ENCODE measurements at places on chromosomes 11 and 22. TPM values are rescaled to one million over a fixed set of nuclear protein-coding genes. Genes with fewer than 3 reads are reported as not detected.

GRCh38 chr22:38012604-38013072, 28.3 kb upstream of the SOX10 start:
- H3K4me1 ChIP-seq, result peaks cover 18% of the 10 kb centered on the region
- no peak for DNase-seq
- no peaks in the 10 kb centered on the region for H3K36me3 ChIP-seq
- no peak overlapping the region for H3K4me3 ChIP-seq
- H3K27ac ChIP-seq, result no peak overlapping the region
- H3K27me3 ChIP-seq, result no peaks in the 10 kb centered on the region

GRCh38 chr11:112401036-112401769, 140.5 kb upstream of the PLET1 start:
- no peak overlapping the region for H3K27ac ChIP-seq
- H3K4me1 ChIP-seq, result no peaks in the 10 kb centered on the region
- no peaks in the 10 kb centered on the region for H3K27me3 ChIP-seq
- no peaks in the 10 kb centered on the region for H3K36me3 ChIP-seq
- no peak for DNase-seq
- H3K4me3 ChIP-seq, result no peak overlapping the region

GRCh38 chr11:129319751-129320150, 55.9 kb upstream of the BARX2 start:
- H3K27me3 ChIP-seq, result no peaks in the 10 kb centered on the region
- H3K27ac ChIP-seq, result no peak overlapping the region
- no peak for DNase-seq

DNA sequence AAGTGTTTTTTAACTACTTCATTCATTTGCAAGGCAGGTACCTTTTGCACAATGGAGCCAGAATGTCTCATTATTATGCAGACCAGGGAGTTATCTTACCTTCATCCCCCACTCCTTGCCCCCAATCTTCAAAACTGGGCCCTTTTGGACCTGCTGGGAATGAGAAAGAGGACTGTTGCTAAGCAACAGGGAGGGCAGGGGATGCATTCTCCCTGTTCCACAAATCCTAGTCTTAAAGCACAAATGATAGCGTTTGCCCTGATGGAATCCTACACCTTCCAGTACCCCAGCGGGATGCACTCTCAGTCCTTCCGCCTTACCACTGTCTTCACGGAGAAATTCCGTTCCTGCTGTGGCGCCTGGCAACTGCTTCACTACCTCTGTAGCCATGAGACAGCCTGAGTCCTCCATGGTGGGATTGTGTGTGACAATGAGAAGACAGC, 4.1 kb upstream of the KCNJ1 start:
- no peaks in the 10 kb centered on the region for H3K27me3 ChIP-seq
- H3K36me3 ChIP-seq, result no peaks in the 10 kb centered on the region
- no peak overlapping the region for H3K4me3 ChIP-seq
- H3K27ac ChIP-seq, result no peak overlapping the region

DNA sequence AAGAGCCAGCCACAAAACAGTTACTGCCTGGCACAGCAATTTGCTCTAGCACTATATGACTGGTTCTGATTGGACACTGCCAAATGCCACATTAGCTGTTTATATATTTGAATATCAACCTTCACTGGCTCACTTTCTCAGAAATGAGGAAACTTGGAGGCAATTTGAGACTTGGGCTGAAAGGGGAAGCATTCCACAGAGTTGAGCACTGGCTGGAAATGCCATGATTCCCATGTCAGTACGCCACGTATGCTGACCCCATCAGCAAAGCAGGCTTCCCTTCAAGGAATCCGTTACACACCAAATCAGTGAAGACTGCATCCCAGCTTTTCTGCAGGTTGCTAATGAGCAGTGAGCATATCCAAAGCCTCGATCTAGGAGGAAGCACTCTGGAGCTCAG, 34.7 kb downstream of the GALNT18 start:
- H3K36me3 ChIP-seq, result no peaks in the 10 kb centered on the region
- peaks cover 71% of the 10 kb centered on the region for H3K4me1 ChIP-seq
- H3K27me3 ChIP-seq, result no peaks in the 10 kb centered on the region
- no peak overlapping the region for H3K4me3 ChIP-seq
- H3K27ac ChIP-seq, result no peak overlapping the region
- DNase-seq, result no peak

- peak; percentile 56 for DNase-seq
- peaks cover 14% of the 10 kb centered on the region for H3K4me1 ChIP-seq
- no peak overlapping the region for H3K4me3 ChIP-seq
- no peaks in the 10 kb centered on the region for H3K27me3 ChIP-seq
Observed at GRCh38 chr22:36769541-36770512, 6.1 kb downstream of the IFT27 start.

GRCh38 chr11:12100429-12100828, 10.0 kb upstream of the MICAL2 start:
- H3K36me3 ChIP-seq, result no peaks in the 10 kb centered on the region
- H3K4me3 ChIP-seq, result no peak overlapping the region
- peaks cover 10% of the 10 kb centered on the region for H3K4me1 ChIP-seq
- no peak for DNase-seq
- H3K27me3 ChIP-seq, result no peaks in the 10 kb centered on the region
- no peak overlapping the region for H3K27ac ChIP-seq

MUC5AC gene
- total RNA-seq, result not detected

PTPN5 gene
- 0.33 TPM for total RNA-seq

MMP10 gene
- total RNA-seq, result not detected

DNA sequence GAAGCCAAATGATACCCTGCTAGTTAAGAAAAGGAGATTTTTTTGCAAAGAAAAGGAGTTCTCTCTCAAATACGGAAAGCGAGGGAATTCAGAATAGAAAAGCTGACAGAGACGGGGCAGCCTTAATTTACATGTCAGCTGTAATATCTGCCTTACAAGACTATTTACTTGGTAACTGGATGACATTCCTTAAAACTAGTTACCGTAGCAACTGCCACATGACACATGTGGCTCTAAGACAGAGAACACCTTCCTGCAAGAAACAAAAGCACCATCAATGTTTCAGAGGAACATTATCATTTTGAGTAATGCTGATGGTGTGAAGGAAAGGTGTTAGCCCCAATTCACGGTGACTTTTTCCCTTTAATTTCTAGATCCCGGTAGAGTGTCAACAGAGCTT, 222.1 kb downstream of the LRRC4C start:
- no peak overlapping the region for H3K27ac ChIP-seq
- H3K27me3 ChIP-seq, result no peaks in the 10 kb centered on the region
- H3K36me3 ChIP-seq, result no peaks in the 10 kb centered on the region
- H3K4me1 ChIP-seq, result no peaks in the 10 kb centered on the region
- no peak overlapping the region for H3K4me3 ChIP-seq
- DNase-seq, result no peak

Data from sigmoid colon (tissue), 7 donors.